Urinary bladder (tissue), 4 donors: ENCODE measurements at places on chromosomes 12 and 14. TPM values are rescaled to one million over a fixed set of nuclear protein-coding genes. Genes with fewer than 3 reads are reported as not detected.

GRCh38 chr14:98931911-98932310 lies 340.1 kb downstream of the BCL11B start:
- no peak for DNase-seq

DNA sequence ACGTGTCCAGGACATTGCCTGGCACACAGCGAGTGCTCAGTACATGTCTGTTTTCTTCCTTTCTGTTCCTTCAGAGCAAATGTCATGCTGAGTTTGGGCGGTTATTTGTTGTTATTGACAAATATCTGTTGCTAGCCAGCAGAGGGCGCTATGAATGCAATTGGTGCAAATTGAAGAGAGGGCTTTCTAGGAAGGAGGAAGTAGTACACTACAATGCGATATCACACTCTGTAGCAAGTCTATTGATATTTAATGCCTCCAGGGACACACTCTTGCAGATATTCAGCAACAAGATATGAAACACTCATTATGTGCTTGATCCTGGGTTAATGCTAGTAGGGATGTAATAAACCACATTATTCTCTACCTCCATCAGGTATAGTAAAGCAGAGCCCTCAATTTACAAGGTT lies 267.3 kb upstream of the SRRM4 start:
- no peak for DNase-seq

DNA sequence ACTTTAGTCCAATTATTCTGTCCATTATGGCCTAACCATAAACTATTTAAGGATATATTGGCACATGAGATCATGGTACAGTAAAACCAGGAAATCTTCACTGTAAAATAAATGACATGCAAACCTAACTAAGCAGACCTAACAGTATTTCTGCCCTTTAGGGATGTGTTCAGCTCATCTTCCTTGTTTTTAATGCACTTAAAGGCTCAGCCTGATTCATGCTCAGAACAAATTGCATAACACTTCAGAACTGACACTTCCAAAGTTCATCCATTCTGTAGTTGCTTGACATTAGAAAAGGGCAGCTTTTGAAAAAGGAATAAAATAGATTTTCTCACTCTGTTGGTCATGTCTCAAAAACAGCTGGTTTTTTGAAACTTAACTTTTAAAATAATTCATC lies 708.5 kb downstream of the C12orf50 start:
- no peak for DNase-seq

DNA sequence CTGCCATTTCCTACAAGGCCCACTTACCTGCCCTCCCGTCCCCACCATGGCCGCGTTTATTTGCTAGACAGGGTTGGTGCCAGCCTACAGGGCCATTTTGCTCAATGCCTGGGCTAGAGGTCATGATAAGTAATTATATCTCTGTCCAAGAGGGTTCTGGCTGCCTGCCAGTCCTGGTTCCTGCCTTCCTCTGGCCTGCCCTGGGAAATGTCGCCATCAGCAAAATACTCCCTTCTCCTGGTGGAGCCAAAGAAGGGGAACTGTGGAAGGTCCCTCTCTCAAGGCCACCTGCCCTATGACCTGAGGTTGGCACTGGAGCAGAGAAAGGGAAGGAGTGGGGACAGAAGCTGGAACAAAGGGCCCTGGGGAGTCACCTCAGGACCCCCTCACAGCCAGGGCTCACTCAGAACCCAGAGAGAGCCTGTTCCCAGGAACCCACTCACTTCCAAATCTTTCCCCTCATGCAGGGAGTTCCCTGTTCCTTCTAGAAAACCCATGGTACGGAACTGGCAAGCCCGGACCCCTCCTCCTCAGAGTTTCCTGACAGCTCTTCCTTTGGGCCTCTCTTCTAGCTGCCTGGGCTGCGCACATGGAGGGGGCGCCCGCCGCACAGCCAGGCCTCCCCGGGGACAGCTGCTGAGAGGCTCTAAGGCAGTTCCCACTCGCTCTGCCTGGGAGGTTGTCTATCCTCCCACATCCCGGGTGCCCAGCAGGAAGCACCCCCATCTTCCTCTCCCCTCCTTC lies 280.5 kb downstream of the DPF3 start:
- no peak for DNase-seq

GRCh38 chr14:40806471-40806870 lies 800.2 kb upstream of the LRFN5 start:
- DNase-seq: no peak

GRCh38 chr12:62426089-62426488 lies 40.5 kb upstream of the MON2 start:
- no peak for DNase-seq

DNA sequence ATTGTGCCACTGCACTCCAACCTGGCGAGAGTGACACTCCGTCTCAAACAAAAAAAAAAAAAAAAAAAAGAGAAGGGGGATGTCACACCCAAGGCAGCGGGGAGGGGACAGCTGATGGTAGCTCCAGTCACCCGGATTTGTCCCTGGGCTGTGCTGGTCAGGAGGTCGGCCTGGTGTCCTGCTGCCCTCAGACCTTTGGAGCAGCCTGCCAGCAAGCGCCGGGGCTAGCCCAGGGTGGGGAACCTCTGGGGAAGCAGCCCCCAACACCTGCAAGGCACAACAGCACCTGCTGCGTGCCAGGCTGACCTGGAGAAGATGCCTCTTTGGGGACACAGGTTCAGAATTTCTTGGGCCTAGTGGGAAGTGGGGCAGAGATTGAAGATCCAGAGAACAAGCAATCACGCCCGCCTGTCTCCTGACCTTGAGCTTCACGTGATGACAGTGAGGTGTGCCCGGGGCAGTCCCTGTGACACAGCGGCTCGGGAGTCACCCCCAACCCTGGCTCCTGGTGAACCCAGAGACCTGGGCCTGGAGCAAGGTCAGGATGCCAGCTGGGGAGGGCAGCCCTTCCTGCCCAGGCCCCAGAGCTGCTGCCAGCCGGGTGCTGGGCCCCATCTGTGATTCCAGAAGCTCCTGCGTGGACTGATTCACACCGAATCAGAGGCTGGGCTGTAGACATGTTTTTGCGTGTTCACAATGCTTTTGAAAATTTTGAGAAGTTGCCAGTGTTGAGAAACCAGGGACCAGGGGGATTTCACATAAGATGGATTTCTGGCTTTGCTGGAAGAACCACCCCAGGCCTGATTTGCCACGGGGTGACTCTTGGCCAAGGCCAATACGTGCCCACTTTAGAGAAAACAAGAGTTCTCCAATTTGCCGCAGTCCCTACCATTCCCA lies 66.4 kb downstream of the RFLNA start:
- DNase-seq: no peak

- peak; percentile 84 for DNase-seq
These were observed 15.7 kb downstream of the TBX3 start for GRCh38 chr12:114668151-114668885.

DNA sequence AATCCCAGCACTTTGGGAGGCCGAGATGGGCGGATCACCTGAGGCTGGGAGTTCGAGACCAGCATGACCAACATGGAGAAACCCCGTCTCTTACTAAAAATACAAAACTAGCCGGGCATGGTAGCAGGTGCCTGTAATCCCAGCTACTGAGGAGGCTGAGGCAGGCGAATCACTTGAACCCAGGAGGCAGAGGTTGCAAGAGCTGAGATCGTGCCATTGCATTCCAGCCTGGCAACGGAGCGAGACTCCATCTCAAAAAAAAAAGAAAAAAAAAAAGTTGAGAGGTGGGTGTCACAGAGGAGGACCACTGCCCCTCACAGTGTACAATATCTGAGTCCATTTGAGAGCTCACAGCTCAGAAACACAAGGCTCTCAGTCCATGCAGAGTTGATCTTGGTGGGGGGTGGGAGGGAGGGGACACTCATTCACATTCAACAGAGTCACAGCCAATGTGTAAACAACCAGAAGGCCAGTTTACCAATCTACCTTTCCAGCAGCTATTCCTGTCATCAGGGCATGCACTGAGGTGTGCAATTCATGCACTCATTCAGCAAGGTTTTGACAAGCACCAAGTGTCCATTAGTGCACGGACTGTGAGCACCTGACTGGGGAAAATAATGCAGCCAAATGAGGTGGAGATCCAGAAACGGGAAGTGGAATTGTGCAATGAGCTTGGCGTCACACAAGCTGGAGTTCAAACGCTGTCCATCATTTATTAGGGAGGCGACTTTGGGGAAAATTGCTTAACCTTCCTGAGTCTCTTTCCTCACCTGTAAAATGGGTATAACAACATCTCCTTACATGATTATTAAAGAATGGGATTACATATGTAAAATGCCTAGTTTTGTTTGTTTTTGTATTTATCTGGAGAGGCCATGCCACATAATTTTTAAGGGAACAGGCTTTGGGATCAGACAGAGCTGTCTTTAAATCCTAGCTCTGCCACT lies 4.4 kb upstream of the EIF5 start:
- DNase-seq: no peak

DNA sequence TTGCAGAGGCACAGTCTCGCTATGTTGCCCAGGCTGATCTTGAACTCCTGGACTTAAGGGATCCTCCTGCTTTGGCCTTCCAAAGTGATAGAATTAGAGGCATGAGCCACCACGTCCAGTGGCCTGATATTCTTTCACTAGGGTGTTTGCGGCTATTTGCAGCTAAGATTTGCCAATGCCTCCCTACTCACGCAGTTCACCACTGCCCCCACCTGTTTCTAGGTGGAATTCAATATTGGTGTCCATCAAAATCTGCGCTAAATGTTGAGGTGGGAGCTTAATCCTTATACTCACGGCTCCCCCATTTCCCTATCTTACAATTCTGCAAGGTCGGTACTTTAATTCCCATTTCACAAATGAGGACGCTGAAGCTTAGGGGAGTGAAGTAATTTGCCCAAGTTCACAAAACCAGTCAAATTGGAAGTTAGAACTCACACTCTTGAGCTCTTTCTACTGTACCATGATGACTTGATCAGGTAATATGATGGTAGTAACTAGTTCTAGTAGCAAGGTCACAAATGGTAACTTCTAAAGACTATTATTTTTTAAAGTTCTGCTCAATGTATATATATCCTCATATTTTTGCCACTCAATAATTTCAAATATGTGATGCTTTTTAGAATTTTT lies 22.1 kb upstream of the LRRC9 start:
- DNase-seq: no peak

GRCh38 chr12:49568442-49569162 lies 660 bp upstream of the MCRS1 start:
- DNase-seq: no peak

- no peak for DNase-seq
These were observed 15.2 kb downstream of the STON2 start for GRCh38 chr14:81384900-81385299.

DNA sequence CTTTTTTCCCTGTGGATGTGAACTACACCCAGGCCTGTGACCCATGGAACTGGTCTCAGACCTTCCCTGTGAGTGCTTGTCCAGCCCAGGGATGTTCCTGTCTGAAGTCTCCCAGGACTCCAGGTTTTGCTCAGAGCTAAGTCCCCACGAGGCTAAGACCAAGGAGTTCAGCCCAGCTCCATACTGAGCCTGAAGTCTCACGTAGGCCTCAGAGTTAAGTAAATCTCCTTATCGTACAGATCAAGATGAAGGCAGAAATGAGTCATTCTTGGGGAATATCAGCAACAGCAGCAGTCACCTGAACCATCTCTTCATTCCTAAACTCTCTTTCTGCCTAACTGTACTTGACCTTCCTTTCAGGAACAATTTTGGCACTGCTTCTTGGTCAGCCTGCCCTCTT lies 139.8 kb downstream of the ANO6 start:
- DNase-seq: no peak

DNA sequence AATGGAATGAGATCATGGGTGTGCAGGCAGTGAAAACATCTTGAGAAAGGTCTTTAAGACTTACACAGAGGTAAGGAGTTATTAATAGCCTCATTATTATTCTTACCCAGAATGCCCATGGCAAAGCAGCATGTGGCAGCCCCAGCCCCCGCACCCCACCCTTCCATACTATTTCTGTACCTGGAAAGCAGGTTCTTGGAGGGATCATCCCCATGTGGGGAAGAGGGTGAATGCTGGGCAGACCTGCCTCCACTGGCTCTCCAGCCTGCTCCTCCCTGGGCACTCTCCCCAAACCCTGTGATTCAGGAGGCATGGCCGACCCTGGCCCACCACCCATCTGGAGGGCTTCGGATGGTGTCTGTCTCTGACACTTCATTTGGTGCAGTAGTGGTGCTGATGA lies 28.3 kb downstream of the NPC2 start:
- DNase-seq: no peak

GRCh38 chr12:20119596-20120402 lies 248.5 kb upstream of the PDE3A start:
- no peak for DNase-seq

DNA sequence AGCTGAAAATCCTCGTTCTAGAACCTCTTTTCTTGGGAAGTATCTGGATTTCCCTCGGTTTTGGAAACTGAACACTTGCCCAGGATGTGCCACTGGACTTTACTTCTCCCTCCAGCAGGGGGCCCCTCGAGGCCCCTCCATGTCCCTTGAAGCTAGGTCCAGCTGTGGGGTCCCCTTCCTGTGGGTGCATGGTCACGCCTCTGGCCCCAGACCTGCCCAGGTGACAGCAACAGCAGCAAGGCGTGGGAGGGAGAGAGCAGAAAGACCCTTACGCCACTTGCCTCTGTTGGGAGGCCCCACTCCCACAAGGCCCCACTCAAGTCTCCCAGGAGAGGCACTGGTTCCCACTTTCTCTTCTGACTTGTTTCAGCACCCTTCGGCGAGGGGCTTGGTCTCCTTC lies 3.1 kb downstream of the SLC25A29 start:
- DNase-seq: no peak

GRCh38 chr14:64646103-64646502 lies 58.1 kb upstream of the PLEKHG3 start:
- no peak for DNase-seq

DNA sequence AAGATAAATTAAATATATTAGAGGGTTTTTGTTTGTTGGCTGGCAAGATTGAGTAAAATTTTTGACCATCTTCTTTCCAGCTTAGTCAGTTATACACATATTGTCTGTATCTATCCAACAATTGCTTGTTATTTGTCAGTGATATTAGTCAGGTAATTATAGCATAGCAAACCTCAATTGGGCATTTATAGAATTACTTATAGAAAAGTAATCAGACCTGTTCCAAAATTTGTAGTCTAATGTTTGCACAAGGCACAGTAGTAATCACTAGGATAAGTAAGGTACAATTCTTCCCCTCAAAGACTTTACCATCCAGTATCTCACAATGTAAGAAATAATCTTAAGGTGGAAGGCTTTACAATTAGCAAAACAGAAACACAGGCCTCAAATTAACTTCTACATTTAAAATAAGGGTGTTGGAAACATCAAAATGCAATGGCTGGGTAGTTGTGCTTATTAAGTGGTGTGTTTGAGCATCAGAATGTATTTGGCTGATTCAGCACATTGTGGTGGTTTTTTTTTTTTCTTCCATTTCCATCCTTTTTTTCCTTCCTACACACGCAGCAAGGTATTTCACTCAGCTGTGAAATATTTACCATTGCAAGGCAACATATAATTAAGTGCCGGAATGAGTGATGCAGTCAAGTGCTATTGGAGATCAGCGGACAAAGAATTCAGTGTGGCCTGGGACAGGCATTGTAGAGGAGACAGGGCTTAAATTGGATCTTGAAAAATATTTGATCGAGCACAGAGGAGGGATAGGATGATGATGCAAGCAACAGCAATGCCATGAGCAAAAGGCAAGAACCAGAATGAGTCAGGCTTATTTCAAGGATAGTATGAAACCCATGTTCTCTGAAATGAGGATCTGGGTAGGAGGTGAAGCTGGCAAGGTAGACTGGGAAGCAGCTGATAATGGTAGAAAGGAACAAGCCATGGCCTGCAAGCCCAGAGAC lies 178.2 kb downstream of the AKAP6 start:
- no peak for DNase-seq

- no peak for DNase-seq
These were observed 436.5 kb downstream of the TMEM132D start for GRCh38 chr12:129467289-129467688.

C14orf132 gene
- 26.2 TPM for total RNA-seq

CALCOCO1 gene
- 85.4 TPM for total RNA-seq

HPD gene
- not detected for total RNA-seq

IL22 gene
- total RNA-seq: not detected

TMEM179 gene
- total RNA-seq: 1.9 TPM

KRT82 gene
- not detected for total RNA-seq

CATSPERB gene
- total RNA-seq: 3.6 TPM

TC2N gene
- total RNA-seq: 46.8 TPM
